Neural crest cell (in vitro differentiated cells): ENCODE measurements at places on chromosomes 6 and 20.

DNA sequence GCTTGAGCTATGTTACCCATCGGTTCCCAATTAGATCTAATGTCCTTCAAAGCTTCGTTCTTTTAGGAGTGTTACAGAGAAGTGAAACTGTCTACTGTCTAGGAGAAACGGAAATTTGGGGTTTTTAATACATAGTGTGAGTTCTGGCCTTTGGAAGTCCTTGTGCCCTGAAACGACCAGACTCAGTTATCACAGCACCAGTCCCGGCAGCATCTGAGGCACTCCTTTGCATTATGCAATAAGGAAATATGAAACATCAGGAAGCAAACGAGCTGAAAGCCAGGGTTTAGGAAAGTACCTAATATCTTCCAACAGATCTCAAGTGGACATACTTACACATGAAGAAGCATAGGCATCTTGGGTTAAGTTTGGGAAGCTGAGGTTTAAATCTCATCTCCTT, 61.8 kb upstream of the ADGRF1 start:
- no peak for DNase-seq

DNA sequence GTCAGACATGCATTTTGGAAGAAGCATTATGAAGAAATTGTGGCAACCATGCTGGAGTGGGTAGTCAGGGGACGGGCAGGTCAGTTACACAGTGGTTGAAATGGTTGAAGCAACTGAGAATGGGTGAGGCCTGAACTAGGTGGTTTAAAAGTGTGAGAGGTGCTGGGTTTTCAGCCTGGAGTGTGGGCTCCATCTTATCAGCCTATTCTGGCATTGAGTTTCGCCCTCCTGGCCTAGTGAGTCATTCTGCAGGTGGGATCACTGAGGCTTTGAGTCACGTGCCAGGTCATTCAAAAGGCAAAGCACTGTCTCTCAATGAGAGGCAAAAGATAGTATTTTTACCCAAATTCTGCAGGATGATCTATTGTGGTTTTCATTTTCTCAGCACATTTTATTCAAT, 181.9 kb upstream of the CHD6 start:
- DNase-seq: no peak

GRCh38 chr6:142879527-142879926, 65.4 kb downstream of the HIVEP2 start:
- DNase-seq: no peak

DNA sequence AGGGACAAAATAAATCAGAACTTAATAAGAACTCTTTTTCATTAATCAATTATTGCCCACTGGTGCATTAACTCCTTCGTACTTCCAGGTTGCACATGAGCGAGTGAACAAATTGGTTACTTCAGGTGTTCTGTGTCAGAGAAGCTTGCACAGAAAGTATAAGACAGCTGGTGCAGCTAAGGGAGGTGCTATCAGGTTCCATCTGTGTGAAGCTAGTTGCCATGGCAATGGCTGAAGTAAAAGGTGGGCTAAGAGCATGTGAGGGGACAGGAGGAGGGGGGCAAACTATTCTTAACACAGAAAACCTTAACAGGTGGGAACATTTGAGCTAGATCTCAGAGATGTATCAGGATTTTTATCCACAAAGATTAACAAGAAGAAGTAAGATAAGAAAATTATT, 81.6 kb downstream of the MANEA start:
- DNase-seq: no peak

DNA sequence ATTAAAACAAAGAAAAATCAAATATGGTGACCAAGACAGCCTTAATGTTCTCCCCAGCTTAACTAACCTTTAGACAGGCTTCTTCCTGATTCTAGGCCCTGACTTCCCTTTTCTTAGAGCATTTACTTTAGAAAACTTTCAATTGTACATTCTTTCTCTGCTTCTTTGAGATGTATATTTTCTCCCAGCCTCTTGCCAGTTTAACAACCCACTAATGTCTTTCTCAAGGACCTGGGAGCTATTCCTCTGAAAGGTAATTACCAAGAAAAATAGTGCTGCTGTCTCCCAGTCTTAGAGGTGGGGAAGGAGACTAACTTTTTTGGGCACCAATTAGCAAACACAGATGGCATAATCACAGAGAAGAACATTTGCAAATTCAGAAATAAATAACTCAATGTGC, 62.8 kb upstream of the KCNQ5 start:
- DNase-seq: no peak

DNA sequence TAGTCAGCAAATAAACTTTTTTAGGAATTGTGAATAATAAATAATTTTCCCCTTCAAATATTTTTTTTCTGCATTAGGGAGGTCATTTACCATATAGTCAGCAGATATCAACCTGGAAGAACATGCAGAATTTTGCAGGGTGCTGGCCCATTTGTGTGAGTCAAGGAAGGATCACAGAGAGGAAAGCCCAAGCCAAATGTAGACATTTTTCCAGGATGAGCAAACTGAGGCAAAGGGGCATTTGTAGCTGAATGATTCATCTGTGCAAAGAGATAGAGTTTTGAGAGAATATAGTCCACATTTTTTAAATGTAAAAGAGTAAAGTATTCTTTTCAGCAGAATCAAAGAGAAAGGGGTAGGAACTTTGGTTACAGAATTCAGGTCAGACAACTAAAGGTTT, 555.5 kb upstream of the MARCKS start:
- no peak for DNase-seq

DNA sequence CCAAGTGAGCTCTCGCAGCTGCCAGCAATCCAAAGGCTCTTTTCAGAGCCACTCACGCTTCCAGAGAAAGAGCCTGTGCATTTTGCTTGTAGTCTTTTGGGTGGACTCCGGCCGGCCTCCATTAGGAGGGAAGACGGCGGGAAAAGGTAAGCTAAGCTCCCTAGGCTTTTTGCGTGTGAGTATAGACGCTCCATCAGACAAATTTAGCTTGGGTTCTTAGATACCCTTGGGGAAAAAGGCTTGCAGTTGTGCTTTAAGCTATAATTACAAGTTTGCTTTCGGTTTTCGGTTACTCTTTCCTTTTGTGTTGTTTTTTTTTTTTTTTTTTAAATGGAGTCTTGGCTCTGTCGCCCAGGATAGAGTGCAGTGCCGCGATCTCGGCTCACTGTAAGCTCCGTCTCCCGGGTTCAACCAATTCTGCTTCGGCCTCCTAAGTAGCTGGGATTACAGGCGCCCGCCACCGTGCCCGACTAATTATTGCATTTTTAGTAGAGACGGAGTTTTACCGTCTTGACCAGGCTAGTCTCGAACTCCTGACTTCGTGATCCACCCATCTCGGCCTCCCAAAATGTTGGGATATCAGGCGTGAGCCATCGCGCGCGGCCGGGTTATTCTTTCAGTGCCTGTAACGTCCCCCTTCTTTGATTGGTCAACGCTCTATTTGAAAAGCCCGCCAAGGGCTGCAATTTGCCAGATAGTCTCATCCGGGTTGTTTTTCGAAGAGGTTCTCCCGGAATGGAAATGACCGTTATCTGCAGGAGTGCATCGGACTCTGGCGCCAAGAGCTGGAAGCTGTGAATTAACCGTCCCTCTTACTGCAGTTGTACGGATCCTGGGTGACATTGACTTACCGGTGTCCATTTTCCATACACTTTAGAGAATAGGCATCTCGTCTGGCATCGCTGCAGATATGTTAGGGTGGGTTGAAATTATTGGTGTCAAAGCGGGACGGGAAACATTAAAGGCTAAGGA, 18.1 kb downstream of the OR2B2 start:
- DNase-seq: peak; percentile 70

DNA sequence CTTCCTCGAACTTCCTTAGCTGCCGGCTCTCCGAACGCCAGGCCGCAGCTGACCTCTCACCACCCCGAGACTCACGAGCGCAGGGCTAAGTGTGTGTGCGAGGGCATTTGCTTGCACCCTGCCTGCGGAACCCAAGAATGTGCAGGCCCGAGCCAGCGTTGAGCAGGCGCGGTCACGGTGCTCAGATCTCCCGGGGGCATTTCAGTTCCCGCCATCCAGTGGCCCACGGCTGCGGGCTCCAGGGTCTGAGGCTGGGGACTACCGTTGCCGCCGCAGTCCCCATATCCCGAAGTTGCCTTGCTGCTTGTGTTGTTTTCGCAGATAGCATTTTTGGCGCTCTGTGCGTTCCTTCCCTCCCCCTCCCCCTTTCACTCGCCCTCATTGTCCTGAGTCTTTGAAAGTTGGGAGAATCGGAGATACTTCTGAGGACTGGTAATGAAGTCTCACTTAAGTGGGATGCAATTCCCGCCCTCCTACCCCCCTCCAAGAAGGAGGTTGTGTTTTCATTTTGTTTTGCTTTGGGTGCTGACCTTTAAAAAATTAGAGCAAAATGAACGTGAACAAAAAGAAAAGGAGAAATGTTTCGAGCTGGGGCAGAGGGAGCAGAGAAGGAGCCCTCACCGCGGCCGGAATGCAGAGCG, 1.7 kb downstream of the NR2E1 start:
- no peak for DNase-seq

DNA sequence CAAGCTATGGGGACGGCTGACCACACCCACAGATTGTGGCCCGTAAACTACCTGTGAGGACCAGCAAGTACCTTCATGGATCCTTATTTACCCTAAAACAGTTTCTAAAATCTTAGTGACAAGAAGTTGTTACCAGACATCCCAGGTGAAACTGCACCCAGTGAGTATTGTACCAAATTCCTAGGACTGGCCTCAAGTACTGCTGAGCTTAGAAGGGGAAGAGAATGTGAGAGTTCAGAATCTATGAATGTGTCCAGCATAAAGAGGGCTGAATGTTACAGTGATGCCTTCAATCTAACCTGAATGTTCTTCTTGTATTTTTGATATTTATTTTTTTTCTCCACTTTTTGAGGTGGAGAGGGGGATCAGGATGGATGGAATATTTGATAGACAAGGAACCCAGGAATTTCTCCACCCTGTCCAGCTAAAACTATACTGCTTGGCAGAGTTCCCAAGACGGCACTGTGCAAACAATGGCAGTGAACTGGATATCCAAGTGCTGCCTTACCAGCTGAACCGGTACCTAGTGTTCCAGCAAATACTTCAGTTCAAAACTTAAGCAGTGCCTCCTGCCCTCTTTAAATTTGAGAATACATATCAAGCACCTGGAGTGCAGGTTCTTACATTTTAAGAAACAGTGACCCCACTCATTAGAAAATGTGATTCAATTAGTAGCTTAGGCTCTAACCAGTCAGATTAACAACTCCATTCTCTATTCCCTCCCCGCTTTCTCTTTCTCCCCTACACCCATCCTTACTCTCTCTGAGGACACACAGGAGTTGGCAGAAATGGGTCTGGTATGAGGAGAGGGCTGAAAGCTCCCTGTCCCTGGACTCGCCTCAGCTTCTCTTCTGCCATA, 427.3 kb upstream of the FLRT3 start:
- DNase-seq: no peak

DNA sequence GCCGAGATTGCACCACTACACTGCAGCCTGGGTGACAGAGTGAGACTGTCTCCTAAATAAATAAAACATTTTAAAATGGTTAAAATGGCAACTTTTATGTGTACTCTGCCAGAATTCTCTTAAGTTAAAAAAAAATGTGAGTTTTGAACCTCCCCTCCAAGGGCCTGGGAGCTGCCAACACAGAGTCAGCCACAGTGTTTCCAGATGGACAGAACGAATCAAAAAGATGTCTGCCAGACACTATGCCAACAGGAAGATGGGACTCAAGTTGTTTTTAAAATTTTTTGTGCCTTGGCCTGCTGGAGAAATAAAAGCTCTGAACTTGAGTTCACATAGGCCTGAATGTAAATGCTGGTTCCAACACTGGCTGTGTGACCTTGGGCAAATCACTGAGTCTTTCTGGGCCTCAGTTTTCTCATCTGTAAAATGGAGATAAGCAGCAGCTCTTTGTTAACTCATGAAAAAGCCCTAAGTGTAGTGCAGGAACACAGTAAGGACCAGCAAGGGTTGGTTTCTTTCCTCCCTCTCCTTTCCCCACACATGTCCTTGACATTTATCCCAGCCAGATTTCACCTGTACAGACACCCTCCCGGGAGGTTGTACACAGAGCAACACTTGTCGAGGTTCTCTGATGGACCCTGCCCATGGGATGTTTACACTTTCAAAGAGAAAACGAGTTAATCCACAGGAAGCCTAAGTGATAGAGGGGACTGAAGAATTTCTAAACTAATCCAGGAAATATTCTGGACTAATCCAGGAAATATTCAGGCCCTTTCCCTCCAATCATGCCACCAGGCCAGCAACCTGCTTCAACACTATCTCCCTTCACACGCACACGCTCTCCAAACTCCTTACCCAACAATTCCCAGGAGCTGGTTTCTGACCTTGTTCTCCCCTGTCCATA, 35.0 kb downstream of the MRPL14 start:
- no peak for DNase-seq

DNA sequence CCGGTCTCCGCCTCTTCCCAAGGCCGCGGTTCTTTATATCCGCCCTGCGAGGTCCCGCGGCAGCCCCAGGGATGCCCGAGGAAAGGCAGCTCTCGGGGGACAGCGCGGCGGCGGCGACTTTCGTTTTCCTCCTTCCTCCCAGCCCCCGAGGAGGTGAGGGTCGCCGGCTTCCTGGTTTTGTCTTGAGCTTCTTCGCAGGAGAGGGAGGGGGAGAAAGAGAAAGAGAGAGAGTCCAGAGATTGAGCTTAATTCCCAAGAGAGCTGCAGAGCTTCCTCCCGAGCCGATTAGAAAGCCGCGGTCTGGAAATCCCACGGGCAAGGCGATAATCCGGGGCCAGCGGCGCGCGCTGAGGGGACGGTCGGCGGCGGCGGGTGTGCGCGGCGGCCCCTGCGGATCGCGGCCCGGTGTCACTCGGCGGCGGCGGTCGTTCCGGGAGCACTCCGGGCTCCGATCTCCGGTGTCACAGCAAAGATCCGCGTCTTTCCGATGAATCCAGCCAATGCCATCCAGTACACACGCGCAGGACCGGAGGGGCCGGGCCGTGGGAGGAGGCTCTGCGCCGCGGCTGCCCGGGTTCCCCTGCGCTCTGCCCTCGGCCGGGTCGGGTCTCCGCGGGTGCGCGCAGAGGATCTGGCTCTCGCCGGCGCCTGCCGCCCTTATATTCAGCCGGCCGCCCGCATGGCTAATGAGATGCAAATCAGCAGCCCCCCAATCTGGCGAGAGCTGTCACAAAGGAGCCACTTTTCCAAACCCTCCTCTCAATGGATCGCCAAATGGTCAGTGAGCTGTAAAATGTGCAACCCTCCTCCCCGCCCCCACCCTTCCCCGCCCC, at the start of gene DLL1:
DLL1 (minus strand) TSS at position 783 of the 833 bp plus-strand sequence. CDS start 939 bp downstream, outside the sequence.
- DNase-seq: peak; percentile 67

DNA sequence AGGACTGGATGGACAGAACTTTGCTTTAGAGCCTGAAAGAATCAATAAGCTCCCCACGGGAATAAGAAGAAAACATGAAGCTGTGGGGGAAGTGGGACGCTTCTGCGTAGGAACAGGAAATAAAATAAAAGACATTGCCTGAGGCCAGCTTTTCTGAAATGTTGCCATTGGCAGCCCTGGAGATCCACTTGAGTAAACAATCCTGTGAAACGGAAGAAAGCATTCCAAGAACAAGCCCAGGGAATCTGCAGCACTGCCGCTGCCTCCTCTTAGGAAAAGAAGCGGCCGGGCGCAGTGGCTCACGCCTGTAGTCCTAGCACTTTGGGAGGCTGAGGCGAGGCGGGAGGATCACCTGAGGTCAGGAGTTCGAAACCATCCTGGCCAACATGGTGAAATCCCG, 182.3 kb upstream of the RALGAPA2 start:
- DNase-seq: no peak

- no peak for DNase-seq
Measured at GRCh38 chr6:32177183-32177787, 920 bp upstream of the RNF5 start.
